ENCODE measurements at places on chromosomes 7 and 10.

DNA sequence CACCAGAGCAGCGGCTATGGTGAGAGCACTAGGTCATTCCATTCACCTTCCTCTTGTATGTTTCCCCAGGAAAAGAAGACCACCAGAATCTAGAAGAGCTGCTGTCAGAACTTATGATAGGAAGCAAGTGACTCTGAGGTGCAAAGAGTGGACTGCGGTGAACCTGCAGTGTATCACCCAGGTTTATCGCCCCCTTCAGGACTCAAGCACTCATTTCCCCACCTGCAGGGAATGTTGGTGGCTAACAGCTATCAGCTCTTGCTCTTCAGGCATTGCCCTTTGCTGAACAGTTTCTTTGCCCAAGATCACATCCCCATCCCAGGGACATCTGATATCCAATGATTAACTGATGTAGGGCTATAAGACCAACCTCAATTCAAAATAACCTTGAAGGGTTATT is 66.3 kb upstream of the IL6 start:
- no peak for DNase-seq

DNA sequence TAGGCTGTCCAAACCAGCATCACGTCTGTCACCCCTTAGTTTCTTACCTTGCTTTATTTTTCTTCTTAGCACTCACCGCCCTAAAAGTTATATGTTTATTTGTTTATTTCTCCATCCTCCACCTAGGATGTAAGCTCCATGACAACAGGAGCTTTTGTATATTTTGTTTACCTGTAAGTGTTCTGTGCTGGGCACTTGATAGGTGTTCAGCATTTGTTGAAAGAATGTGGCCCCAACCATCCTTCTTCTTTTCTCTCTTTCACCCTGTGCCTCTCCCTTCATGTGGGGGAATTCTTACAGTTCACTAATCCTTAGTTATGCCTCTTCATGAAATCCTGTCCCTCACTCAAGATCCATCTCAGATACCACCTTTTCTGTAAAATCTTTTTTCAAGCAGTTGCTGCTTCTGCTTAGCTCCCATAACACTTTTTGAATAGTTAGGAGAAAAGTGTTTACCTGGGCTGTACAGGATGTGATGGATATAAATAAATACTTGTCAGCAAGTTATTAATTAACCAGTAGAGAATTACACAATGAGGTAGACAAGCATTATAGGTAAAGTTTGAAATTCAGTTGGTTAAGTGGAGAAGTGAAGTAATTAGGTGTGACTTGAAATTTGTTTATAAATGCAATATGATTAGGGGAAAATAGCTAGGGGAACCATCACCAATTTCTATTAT is 9.7 kb downstream of the AHR start:
- no peak for DNase-seq

GRCh38 chr10:36164556-36165504 is 522.7 kb upstream of the FZD8 start:
- no peak for DNase-seq

DNA sequence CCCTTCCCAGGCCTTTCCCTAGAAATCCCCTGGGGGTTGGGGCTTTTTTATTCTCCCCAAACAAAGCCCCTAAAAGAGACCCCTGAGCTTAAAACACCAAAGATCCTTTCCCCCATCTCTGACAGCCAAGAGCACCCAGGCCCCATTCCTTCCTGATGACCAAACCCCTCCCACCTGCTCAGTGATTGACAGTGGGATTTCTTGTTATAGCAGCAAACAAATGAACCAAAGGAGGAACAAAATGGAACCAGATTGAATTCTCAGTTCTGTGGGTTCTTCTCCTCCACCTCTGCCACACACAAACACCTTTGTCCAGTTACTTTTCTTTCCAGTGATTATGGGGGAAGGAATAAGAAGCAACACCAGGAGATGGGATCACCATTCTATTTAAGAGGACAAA is 21.5 kb upstream of the CDHR3 start:
- no peak for DNase-seq

GRCh38 chr7:36180121-36180520 is 27.1 kb downstream of the EEPD1 start:
- DNase-seq: no peak
